ENCODE measurements at places on chromosomes 5 and 9.

GRCh38 chr9:91536211-91536691 is 112.6 kb upstream of the NFIL3 start:
- DNase-seq = no peak

DNA sequence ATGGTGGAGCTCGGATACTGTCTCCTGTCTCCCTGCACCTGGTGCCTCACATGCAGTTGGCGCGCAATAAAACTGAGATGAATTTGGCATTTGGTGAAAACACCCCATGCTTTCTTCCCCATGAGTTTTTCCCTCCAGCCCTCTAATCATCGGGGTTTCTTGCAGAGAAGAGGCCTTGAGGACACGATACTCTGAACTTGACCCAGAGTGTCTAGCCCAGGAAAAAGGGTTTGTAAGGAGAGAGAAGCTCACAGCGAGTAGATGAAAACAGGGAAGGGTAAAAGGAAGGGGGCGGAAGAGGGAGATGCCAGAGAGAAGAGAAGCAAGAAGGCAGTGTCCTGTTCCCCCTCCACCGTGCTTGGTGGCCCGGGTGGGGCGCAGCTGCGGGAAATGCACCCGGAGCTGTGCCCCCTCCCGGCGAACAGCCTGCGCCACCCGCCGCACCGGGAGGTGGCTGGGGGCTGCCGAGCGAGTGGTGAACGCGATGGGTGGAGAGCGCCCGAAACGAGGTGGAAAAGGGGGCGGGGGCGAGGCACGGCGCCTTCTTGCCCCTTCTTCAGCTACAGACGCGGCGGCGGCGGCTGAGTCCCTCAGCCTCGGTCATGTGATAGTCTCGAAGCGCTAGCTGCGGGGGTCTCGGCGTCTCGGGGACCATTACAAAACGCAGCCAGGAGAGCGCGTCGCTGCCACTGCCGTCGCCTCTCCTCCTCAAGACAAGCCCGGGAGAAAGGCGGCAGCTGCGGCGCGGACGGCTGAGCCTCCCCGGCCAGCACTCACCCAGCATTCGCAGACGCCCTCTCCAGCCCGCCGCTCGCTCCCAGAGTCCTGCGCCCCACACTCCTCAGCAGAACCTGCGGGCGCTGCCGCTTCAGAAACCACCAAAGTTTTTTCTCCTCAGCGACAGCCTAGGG is 1.1 kb upstream of the FOXB2 start:
- no peak for DNase-seq

- DNase-seq = no peak
Observed at GRCh38 chr5:92519811-92520632, 1061.0 kb downstream of the NR2F1-AS1 start.

DNA sequence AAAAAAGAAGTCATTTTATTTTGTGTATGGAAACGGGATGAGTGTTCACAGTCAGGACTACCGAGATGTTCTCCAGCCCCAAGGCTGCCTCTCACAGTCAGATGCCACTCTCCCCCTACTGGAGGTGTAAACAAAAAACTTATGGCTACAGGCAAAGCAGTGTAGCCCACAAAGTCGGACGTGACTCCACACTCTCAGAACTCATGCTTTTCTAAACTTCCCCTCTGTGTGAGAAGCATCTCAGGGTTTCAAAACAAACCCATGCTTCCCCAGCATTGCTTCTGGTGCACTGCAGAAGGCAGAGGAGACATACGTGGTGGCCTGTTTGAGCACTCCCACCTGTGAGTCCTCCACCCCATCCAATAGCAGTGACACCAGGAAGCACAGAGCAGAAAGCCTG is 580.3 kb downstream of the BNC2 start:
- no peak for DNase-seq

All from activated CD4-positive, alpha-beta T cell treated with anti-CD3 and anti-CD28 coated beads, Interleukin-2, amount 50 U/mL, for 4 hours (primary cell).